NAMALWA (cell line): ENCODE measurements at places on chromosomes 7 and 10.

- no peak for DNase-seq
Measured at GRCh38 chr7:153566324-153566723, 485.9 kb upstream of the DPP6 start.

GRCh38 chr7:150435047-150435389 lies 15.4 kb upstream of the GIMAP8 start:
- DNase-seq: no peak

- no peak for DNase-seq
Measured at GRCh38 chr7:142984297-142984696, 22.1 kb upstream of the KEL start.

DNA sequence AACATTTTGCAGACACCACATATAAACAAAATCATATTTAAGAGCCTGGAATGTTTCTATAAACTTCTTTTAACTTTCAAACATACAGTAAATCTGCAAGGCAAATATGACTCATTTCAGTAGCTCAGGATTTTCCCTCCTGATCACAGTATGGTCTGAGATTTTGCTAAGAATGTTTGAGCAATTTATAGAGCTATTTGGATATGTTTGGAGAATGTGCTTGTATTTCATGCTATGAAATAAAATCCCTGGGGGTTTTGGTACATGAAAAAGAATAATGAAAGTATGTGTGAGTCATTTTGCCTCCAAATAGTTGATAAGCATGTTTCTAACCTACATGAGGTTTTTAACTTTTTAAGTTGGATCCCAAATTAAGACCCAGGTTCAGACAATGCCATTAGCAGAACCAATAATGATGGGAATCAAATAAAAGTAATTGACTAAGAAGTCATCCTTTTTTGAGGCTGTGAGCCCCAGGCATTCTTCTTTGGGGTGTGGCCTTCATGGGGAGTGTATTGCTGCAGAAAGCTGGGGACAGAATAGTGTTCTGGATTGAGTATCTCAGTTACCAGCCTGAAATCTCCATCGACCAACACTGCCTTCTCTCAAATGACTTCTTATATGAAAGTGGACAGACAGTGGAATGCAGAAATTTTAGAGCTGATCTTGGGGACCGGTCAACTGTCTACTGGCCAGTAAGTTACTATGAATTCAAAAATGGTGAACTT lies 66.1 kb upstream of the AGBL3 start:
- no peak for DNase-seq

DNA sequence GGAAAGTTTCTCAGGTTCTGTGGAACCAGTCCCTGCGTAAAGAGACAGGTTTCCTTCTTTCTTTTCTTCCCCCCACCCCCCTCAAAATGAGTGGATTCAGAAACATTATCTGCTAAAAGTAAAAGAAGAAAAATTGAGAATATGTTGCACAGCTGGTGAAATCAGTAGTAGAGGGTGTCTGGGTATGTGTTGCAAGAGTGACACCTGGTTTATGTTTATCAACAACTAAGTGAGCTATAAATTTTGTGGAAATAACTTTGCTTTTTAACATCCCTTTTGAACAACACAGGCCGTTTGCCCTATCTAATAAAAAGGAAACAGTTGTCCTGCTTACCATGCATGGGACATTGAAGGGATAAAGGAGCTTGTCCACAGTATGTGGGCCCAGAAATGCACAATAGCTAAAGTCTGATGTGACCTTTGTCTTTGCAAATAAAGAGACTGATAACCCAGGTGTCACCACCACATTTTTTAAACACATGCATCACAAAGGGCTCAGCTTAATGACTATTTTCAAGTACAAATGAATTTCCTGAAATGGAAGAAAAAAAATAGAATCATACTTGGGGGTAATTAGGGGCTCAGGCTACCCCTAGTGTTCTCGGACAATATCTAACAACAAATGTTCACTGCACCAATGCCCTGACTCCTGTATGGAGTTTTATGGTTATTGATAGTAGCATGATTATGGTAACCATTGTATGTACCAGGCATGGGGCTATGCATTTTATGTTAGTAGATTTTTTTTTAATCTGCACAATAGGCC lies 221.7 kb upstream of the TCF7L2 start:
- DNase-seq: no peak

GRCh38 chr10:4546500-4546899 lies 279.5 kb upstream of the AKR1E2 start:
- DNase-seq: no peak

DNA sequence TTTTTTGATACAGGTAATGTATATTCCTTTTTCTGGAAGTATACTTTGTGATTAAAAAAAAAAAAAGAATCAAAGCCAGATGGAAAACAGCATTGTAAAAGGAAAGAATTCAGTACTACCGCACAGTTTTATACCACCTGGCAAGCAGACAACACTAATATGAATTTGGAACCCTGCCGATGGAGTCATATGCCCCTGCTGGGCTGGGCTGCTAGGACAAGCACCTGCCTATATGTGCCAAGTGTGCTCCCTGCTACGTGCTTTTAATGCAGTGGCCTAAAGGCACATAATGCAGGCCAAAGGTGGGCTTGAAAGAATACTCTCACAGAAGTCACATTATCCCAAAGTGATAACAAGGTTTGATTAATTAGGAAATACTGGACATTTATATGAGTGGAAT lies 29.8 kb upstream of the WAC start:
- DNase-seq: no peak

DNA sequence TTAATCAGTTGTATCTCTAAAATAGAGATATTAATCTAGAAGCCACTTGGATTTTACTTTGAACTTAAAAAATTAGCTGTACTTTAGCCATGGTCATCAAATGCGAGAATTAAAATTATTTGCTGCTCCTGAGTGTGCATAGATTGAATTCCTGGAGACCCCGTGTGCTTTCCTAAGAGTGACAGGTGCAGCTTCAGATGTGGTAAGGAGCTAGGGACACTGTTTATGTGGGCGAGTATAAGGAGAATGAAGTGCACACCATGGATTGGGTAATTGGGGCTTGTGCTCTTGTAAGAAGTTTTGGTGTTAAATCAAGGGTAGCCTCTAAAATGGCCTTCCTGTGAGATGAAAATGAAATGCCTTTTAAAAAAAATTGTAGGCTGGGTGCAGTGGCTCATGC lies 9.8 kb downstream of the PLCE1 start:
- DNase-seq: no peak

DNA sequence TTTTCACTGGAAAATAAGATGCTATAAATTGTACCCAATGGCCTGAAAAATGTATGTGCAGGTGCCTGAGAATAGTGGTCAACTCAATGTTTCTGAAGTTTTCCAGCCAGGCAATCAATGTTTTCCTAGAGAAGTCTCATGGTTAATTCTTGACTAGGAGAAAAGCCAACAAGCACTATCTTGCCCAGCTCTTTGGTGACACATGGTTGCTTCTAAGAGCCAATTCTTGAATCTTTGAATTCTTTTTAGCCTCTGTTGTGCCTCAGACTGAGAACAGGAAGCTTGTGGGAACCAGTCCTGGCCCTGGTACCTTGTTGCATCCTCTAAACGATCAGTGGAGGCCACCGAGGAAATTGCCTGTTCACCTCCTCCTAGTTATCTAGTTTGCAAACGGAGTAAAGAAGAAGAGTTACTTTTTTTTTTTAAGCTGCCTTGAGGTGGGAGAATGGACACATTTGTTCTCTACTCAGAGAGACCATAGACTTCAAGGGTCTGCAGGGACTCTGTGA lies 144.0 kb upstream of the MKLN1 start:
- no peak for DNase-seq

DNA sequence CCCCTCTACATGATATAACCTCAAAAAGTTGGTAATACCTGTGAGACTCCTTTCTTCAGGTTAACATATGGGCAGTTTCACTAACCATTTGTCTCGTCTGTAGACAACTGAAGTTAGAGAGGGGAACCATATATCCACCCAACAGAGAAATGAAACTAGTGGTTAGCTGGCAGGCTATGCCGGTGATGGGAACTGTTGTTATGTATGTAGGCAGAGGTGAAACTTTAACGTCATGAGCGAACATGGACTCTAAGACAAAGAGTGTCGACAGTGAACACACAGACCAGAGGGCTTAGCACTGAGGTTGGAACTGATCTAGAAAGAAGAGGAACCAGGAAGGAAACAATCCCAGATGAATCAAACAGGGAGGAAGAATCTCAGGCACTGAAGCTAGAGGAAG lies 112.4 kb downstream of the ELMO1 start:
- peak; percentile 75 for DNase-seq

GRCh38 chr7:73342645-73343044 lies 14.7 kb downstream of the FKBP6 start:
- DNase-seq: no peak

GRCh38 chr7:28269700-28270361 lies 89.2 kb upstream of the JAZF1 start:
- DNase-seq: peak; percentile 45
